Stimulated activated CD8-positive, alpha-beta memory T cell treated with anti-CD3 and anti-CD28 coated beads, Interleukin-4, amount 100 ng/mL, for 1 hour (primary cell): ENCODE measurements at places on chromosomes 1 and 21.

- no peak for DNase-seq
Measured at GRCh38 chr1:234994436-234995295, 134.0 kb downstream of the TOMM20 start.

- DNase-seq = no peak
Measured at GRCh38 chr1:150366416-150367296, 2.7 kb downstream of the RPRD2 start.

DNA sequence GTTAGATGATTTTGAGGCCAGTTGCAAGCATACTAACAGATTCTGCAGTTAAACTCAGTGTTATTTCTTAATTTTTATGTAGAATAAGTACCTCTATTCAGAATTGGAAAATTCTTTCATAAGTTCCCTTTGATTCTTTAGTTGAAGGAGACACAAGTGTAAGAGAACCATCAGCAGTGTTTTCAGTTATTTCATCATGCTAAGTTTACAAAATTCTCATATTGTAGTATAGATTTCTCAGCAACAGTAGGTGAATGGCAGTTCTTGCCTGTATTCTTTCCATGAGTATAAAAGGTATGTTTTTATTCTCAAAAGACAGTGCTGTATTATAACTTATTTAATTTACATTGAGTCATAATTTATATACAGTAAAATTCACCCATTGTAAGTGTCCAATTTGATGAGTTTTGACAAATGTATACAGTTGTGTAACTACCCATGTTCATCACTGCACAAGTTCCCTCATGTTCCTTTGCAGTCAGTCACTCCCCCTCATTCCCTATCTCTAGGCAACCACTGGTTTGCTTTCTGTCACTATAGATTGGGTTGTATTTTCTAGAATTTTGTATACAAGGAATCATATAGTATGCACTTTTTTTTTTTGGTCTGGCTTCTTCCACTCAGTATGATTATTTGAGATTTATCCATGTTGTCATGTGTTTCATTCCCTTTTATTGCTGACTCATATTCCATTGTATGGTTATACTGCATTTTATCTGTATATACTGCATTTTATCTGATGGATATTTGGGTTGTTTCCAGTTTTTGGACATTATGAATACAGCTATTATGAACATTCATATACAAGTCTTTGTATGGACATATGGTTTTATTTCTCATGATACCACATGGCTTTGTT, 3.9 kb downstream of the RPS6KC1 start:
- DNase-seq = no peak

GRCh38 chr21:33858667-33859372, 56.8 kb downstream of the ATP5PO start:
- DNase-seq = no peak

GRCh38 chr1:155278689-155279160, 1.5 kb downstream of the HCN3 start:
- no peak for DNase-seq

DNA sequence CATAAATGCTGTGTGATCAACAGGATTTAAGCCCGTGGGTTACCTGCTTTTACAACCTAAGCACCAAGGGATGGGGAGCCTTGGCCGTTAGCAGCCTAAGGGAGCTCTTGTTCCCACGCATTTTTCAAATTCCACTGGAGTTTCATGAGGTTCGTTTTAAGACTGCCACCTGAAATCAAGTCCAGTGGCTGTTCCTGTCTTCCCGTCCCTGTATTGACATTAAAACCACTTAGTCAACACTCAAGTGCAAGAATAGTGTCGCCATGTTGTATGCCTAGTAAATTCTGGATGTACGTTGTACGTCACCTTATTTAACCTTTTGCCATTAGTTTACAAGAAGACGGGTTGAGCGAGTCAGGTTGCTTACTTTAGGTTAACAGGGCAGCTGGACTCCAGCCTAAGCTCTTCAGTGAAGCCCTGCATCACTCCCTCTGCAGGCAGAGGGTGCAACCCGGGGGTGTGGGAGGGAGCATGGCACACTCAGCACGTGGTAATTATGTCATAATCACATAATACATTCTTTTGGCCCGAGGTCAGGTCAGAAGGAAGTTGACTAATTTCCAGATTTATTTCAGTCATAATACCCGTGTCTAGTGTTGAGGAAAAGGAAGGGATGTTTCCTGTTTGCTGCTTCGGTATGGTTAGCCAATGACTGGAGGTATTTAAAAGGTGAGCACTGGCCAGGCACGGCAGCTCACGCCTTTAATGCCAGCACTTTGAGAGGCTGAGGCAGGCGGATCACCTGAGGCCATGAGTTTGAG, 42.5 kb downstream of the CNST start:
- no peak for DNase-seq

DNA sequence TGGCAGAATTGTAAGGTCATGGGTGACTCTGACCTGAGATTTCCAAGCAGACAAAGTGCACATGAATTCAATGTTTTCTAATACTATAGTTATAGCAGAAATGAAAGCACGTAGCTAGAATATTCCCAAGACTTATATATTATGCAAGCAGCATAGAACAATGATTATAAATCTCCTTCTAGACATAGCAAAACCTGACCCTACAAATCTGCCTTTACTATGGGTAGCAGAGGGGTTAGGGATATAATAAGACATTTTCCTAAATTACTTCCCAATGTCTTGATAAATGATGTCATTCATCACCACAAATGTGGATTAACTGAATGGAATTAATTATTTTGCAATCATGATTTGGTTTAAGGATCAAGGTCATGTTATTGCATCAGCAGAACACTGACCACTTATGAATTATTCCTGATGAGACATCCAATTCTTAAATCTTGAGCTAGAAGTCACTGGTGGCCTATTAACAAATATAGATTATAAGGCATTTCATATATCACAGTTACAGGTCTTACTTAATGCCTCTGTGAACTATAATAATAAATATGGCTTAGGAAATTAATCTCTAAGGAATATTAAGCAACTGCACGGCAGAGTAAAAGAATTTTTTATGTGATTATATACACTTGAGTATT, 776.6 kb downstream of the AMY1C start:
- no peak for DNase-seq

- no peak for DNase-seq
Measured at GRCh38 chr1:184101571-184101970, 50.0 kb downstream of the TSEN15 start.

DNA sequence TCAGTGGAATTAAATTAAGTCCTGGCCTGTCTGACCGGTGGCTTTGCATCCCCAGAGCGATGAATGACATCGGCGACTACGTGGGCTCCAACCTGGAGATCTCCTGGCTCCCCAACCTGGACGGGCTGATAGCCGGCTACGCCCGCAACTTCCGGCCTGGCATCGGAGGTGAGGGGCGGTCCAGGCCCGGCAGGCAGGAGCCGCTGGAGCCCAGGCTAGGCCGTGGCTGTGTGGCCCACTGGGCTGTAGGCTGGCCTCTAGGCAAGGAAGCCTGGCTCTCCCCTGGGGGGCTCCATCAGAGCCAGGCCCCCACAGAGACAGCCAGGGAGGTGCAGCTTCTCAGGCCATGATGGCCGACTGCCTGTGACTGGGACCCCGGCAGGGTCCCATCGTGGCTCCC, 5.7 kb downstream of the GABRD start:
- DNase-seq = no peak

GRCh38 chr1:145962157-145963102, 1.9 kb downstream of the ANKRD34A start:
- no peak for DNase-seq

DNA sequence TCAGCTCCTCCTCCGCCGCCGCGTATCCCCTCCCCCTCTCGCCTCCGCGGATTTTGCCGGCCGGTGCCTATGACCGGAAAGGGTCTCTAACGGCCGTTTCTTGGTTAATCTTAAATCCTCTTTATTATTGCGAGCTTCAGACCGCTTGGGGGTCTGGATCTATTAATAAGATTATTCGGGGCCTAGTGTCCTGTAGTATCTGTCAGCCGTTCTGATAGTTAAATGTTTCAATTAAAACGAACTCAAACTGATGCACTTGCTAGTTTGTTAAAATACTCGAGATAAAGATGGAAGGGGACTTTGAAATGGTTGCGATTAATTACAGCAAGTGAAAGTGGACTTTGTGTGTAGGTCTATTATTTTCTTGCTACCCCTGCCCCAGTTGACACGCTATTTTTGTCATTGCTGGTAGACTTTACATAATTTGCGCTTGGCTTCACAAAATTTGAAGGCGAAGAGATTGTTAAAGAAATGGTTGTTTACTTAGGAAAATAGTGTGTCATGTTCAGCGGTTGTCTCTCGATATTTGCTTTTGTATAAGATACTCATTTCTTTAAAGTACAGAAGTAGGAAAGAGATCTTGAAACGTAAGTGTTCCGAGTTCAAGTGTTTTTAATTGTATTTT, 779 bp downstream of the SON start:
- DNase-seq = no peak

DNA sequence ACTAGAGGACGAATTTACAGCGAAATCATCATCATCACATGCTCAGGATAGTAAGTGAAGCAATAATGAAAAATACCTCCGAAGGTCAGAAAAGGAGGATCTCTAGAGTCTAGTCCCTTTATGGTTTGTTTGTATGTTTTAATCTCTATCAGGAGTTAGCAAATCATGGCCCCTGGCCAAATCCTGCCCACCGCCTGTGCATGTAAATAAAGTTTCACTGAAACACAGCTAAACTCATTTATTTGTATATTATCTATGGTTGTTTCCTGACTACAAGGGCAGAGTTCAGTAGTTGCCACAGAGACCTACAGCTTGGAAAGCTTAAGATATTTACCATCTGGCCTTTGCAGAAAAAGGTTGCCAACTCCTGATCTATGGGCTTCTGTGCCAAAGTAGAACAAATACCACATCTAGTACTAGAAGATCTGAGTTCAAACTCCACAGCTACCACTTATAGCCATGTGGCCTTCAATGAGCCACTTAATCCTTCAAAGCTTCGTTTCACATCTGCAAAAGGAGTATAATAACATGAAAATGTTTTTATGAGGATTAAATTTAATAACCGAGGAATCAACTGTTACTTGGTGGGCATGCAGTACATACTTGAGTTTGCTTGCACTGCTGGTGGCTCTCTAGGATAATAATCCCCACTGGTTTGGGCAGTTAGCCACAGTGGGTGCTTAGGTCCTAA, 94.0 kb upstream of the KIF26B start:
- DNase-seq = no peak

GRCh38 chr1:213953806-213954205, 34.0 kb upstream of the PROX1 start:
- DNase-seq = no peak

DNA sequence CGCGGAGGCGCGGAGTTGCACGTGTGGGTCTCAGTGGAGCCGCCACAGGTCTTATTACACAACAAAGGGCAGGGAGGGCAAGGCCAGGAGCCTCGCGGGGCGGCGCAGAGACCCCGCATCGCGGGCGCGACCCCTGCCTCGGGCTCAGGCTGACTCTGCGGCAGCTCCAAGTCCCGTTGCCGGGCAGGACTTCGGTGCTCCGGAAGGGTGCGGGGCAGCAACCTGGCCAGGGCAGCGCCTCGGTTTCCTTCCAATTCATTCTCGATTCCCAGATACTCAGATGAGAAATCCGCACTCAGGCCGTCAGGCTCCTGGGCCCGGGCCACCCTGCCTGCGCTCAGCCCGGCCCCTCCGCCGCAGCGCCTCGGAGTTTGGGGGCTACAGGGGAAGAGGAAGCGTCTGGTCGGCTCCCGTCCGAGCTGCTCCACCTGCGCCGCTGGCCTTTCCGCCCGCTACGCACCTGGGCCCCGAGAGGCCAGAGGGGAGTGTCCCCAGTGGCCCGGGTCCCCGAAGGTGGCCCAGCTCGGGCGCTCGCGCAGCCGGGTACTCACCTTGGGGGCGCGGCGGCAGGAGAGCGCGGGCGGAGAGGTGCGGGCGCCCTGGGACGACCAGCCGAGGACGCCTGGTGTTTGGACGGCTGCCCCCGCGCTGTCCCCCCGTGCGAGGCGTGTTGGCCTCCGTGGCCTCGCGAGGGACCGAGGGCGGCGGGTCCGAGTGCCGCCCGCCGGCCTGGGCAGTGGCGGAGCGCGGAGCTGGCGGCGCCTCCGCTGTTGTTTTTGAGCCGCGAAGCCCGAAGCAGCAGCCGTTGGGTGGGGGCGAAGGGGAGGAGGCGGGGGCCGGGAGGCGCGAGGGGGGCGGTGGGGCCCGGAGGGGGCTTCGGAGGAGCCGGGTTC, 1.1 kb upstream of the PRDM16 start:
- no peak for DNase-seq

DNA sequence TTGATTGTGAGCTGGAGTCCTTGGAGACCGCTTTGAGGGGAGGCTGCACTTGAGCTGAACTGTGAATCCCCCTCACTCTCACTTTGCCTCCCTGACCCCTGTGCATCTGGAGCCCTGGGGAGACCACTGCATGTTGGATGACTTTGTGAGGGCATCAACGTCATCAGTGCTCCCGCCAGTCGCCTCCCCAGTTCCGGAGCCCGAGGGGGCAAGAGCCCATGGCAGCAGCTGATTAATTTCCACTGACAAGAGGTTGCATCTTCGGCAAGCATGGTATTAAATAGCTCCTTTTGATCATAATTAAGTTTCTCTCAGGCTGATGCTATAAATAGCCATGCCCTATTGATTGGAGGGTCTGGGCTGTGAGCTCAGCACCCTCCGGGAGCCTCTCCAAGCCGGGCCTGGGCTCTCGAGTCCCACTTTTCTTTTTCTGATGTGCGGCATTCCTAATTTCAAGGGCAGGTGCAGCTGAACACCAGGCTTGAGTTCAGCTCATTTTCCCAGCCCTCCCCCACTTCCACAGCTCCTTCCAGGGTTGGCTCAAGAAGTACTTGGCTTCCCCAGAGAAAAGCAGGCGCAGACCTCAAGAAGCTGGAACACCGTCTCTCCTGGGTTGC, 33.2 kb downstream of the KCND3 start:
- DNase-seq = no peak

- DNase-seq = no peak
Measured at GRCh38 chr1:29634746-29635335, 398.5 kb downstream of the PTPRU start.

- DNase-seq = no peak
Measured at GRCh38 chr1:150777544-150777943, 12.0 kb upstream of the CTSS start.

- DNase-seq = no peak
Measured at GRCh38 chr1:56965916-56966697, at the start of gene C8B. Gene C8B (minus strand): TSS chr1:56966015. CDS start chr1:56965948, 67 bp downstream.
